ENCODE measurements at places on chromosomes 2 and 18. TPM values are rescaled to one million over a fixed set of nuclear protein-coding genes. Genes with fewer than 3 reads are reported as not detected.

MRO gene
- not detected for total RNA-seq

SRD5A2 gene
- not detected for total RNA-seq

PPIG gene
- 48.0 TPM for total RNA-seq

- no peak for DNase-seq
- peaks cover 19% of the 10 kb centered on the region for H3K4me1 ChIP-seq
- no peak overlapping the region for H3K27ac ChIP-seq
- H3K36me3 ChIP-seq, result no peaks in the 10 kb centered on the region
Observed at GRCh38 chr2:127641846-127642507, 4.0 kb upstream of the GPR17 start.

DNA sequence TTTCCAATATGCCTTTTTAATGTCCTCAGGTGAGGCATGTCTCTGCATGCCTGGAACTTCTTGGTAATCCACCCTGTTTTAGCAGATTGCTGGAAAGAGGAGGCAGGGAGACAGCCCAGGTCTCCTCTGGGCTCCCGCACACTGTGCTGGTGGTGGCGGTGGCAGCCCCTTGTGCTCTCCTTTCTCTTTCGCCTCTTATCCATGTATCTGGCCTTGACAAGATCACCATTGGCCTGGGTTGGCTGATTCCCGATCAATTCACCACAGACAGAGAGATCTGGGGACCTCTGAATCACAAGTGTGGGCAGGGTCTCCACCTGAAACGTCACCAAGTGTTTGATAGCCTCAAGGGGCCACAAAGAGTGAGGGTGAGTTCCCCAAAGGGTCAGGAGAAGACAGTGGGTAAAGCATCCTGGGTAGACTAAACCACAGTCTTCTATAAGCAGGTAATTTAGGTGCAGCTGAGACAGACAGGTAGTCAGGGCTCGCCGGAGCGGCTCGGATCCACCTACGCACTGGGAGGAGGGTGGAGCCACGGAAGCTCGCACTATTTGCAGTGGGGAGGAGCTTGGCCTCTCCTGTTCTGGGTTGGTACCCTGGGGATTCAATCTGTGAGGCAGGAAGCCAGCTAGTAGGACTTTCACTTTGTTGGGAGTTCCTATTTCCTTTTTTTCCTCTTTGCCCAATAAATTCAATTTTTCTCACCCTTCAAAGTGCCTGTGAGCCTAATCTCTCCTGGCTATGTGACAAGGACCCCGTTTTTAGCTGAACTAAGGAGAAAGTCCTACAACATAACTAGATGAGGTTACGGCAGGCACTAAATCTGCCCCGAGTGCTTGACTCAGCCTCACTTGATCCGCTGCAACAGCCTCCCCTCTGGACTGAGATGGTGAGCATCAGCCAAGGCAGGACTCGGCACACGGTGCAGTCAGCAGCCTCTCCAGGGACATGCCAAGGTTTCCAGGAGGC lies 57.6 kb downstream of the SLC4A3 start:
- no peaks in the 10 kb centered on the region for H3K36me3 ChIP-seq
- peak overlapping the region; percentile 45 for H3K4me3 ChIP-seq
- peaks cover 26% of the 10 kb centered on the region for H3K4me1 ChIP-seq
- H3K27ac ChIP-seq, result peak overlapping the region; percentile 64

DNA sequence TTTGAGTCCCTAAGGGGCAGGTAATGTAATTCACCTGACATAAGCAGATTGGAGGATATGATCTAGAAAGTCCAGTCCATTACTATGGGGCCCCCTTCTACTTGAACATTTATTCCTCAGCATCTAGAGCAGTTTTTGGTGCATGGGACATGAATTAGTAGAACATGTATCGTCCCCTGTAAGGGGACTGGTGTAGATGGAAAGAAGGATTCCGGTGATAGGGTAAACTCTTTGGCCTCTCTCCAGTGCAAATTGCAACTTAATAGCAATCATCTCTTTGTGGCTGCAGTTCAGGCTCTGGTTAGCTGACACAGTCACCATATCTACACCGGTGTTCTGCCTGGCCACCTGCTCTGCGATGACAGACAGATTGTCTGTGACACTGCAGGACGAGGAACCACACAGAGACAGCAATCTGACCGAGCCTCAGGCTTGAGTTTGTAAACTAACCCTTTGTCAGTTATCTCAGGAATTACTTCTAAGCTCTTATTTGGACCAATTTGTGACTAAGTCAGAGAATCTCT lies 6.4 kb upstream of the SLC8A1 start:
- no peak for DNase-seq
- H3K36me3 ChIP-seq, result no peaks in the 10 kb centered on the region
- H3K27me3 ChIP-seq, result no peaks in the 10 kb centered on the region
- H3K27ac ChIP-seq, result no peak overlapping the region
- H3K4me1 ChIP-seq, result no peaks in the 10 kb centered on the region
- H3K4me3 ChIP-seq, result no peak overlapping the region

DNA sequence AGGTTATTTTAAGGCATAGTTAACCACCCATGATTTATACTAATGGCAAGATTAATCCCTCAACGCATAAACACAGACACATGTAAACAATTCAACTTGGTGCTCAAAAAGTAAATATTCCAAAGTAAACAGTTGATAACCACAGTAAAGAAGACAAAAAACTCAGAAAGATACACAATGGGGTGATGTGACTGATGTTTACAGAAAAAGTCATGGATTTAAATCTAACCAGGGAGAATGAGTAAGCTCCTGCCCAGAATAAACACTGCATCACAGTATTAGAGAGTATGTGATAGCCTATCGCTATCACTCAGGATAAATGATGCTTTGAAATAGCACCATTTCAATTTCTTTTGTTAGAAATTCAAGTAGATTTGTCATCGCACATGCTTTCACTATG lies 49.3 kb downstream of the HIBCH start:
- H3K4me1 ChIP-seq, result no peaks in the 10 kb centered on the region
- no peaks in the 10 kb centered on the region for H3K27me3 ChIP-seq
- no peak overlapping the region for H3K27ac ChIP-seq

DNA sequence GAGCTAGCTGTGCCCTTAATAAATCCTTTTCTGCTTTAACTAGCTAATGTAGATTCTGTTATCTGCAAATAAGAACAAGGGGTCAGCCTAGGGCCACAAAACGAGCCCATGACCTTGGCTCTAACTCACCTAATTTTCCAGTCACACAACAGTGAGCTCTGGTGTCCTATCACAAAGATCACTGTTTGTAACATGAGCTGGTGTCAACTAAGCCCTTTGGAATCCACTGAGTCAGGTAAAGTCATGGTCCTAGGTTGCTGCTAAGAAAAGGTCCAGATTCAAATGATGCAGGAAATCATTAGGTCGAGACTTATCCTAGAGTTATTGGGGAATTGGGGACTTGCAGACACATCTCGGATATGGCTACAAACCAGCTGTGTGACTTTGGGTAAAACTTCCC lies 49.9 kb downstream of the ST8SIA5 start:
- H3K4me3 ChIP-seq, result no peak overlapping the region
- no peaks in the 10 kb centered on the region for H3K4me1 ChIP-seq
- H3K27ac ChIP-seq, result no peak overlapping the region
- H3K36me3 ChIP-seq, result no peaks in the 10 kb centered on the region
- peaks cover 5% of the 10 kb centered on the region for H3K27me3 ChIP-seq
- no peak for DNase-seq
